CD4-positive, alpha-beta T cell treated with Interferon alpha-2 for 1 hour (primary cell): ENCODE measurements at places on chromosomes 13 and 19.

DNA sequence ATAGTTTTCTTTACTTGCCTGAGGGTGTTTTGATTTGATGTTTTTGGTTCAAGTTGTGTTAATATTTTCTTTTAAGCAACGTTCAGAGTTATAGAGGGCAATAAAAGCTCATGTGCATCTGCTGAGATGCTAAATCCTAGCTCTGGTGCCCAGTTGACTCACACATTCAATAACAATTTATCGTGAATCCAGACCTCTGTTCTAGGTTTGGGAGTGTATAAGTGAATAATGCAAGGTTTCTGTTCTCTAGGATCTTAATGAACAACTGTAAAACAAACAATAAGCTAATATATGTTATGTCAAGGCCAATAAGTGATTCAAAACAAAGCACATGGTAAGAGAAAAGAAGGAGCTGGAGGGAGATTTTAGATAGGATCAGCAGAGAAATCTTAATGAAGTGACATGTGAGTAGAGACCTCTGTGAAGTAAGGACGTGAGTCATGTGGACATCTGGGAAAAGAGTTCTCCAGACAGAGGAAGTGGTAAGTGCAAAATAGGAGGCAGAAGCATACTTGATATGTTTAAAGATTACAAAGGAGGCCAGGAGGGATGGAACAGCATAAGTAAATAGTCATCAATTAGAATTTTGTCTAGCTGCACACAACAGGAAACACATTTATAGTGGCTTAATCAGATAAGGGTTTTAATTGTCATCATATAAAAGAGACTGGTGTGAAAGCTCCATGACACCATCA lies 278.5 kb upstream of the HTR2A start:
- no peak for DNase-seq

DNA sequence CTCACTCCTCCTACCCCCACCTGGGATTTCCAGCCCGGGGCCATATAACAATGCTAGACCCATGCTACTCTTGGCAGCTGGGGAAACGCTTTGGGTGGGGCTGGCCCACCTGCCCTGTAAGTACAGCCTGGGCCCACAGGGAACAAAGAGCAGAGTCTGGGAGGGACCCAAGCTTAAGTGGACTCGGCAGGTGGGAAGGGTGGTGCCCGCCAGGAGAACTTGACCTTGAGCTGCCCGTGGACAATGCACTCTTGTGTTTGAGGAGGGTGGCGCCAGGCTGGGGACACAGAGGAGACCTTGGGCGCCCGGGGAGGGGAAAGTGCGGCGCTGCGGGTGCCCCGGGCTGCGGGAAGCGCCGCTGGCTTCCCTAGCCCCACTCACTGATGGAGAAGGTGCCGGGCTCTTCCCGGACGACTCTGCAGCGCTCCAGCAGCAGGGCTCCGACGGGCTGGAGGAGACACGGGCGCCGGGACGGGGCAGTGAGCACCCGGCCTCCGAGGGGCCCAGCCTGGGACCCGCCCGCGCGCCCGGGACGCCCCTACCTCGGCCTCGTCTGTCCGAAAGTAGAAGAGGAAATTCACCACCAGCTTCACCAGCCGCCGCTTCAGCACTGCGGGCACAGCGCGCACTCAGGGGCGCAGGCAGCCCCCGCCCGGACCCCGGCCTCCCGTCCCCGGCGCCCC lies 607 bp downstream of the PLEKHJ1 start:
- DNase-seq, result peak; percentile 11

DNA sequence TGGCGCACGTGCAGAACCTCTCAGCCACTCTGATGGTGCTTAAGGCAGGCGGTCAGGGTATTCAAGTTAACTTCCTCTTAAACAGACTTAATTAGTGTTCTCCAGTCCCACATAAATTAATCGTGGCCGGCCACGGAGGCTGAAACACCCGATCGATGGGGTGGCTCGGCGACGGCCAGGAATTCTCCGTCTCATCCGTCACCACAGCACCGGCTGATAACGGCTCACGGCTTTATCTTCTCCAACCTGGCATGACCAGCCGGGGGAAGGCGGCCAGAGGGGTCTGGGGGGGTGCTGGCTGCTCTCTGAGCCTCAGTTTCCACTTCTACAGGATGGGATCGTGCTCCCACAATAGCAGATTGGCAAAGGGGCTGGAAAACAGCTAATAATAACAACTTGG lies 32.6 kb upstream of the TCF3 start:
- DNase-seq, result no peak

DNA sequence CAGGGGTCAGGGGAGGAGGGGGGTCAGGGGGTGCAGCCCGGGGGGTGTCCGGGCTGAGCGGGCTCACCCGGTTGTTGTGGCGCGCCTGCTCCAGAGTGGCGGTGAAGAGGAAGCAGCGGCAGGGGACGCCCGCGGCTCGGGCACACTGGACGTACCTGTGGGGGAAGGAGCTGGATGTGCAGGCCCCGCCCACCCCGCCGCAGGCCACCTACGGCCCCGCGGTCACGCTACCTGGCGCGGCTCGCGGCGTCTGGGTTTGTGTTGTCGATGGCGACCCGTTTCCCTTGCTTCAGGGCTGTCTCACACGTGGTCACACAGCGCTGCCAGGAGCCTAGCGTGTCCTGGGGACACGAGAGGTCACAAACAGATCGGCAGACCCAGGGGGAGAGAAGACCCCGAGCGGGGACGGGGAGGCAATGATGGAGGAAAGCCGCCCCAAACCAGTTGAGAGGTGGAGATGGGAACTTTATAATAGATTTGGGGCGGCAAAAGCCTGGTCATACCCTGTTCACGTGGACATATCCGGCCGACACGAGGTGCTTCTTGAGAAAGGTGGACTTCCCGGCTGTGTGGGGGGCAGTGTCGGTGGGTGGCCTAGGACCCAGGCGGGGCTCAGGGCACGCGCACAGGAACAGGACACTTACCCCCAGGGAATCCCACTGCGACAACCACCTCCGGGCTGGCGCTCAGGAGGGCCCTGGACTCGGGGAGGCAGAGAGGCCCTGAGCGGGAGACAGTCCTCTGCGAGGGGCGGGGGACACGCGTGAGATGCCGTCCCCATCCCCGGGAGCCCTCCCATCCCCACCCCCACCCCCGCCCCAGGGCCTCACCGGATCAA lies 5.6 kb downstream of the PNKP start:
- no peak for DNase-seq

- DNase-seq, result no peak
These were observed 1899.4 kb downstream of the PCDH9 start for GRCh38 chr13:65330691-65331090.

- no peak for DNase-seq
These were observed 3.6 kb upstream of the ASF1B start for GRCh38 chr19:14139944-14140343.

DNA sequence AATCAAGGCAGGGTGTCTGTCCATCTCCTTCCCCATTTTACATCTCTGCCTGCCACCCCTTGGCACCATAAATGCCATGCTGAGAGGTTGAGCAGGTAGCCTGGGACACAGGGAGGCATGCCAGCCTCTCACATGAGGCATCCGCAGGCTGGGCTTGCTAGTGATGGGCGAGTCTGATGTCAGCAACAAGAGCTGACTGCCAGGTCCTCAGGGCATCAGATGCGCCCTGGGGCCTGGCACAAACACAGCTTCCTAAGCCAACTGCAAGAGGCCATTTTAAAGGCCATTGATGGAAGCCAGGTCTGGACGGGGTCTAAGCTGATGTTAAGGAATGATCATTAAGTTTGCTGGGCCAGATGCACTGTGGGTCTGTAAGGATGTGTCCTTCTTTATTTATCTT lies 34.6 kb downstream of the MYH14 start:
- no peak for DNase-seq

- no peak for DNase-seq
These were observed 27.7 kb upstream of the UBL3 start for GRCh38 chr13:29878101-29878500.

DNA sequence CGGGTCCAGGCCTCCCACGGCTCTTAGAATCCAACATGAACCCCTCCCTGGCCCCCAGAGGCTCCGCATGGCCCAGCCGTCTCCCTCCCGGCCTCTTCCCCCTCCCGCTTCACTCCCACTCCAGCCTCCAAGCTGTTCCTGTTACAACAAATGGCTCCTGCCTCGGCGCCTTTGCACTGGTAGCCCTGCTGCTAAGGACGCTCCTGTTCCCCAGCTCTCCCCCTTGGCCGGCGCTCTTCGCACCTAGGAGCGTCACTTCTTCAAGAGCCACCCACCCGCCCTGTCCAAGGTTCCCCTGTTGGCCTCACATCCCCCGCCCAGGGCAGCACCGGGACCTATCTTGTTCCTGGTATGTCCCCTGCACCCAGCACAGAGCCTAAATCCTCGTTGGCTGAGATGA lies 9.4 kb downstream of the CCDC124 start:
- no peak for DNase-seq

DNA sequence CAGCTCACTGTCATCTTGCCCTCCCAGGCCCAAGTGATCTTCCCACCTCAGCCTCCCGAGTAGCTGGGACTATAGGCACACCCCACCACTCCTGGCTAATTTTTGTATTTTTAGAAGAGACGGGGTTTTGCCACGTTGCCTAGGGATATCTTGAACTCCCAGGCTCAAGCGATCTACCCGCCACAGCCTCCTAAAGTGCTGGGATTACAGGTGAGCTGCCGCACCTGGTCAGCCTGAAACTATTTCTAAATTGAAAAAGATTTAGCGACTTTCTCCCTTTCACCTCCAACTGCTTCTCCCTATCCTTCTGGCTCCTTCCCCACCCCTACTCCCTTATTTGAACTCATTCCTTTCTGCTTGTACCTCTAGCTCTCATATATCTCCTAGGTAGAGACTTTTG lies 19.8 kb upstream of the NAA16 start:
- no peak for DNase-seq

DNA sequence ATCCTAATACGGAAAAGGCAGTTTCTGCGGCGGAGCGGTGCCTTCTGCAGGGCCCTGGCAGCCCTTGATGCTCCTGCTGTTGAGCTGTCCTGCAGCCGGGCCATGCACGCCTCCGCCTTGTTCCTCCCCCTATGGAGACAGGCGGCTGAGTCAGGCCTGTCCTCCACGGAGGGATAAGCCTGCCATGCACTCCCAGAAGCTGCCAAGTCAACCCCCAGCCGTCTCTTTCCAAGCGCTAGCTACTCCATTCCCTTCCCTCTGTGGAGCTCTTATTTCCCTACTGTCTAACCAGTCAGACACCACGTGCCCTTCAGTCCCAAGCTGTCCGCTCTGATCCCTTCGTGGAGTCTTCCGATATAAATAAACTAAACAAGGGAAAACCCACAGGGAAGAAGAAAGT lies 197.0 kb downstream of the COL4A1 start:
- DNase-seq, result no peak

DNA sequence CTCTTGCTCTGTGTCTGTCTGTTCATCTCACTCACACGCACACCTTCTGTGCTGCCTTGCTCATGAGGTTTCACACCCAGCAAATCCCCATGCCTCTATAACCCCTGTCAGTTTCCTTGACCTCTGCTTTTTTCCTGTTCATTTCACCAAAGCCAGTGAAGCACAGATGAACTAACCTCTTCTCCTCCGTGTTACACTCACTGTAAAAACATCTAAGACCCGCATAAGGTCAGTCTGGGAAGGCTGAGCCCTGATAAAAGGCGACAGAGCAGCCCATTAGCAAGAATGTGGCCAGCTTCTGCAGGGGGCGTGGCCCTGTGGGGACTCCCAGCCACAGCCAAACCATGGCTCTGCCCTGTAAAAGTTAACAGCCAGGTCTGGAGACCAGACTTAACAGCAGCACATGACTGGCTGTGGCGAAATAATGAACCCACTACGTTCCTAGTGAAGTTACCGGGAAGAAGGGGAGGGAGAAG lies 42.8 kb upstream of the NPAS1 start:
- no peak for DNase-seq
